ENCODE measurements at places on chromosomes 4 and X.

DNA sequence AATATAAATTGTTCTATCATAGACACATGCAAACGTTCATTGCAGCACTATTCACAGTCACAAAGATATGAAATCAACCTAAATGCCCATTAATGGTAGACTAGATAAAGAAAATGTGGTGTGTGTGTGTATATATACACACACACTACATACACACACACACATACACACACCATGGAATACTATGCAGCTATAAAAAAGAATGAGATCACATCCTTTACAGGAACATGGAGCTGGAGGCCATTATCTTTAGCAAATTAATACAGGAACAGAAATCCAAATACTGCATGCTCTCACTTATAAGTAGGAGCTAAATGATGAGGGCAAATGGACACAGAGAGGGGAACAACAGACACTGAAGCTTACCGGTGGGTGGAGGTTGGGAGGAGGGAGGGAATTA, 65.2 kb downstream of the MTHFD2L start:
- DNase-seq, result no peak

- no peak for DNase-seq
These were observed 60.4 kb downstream of the ZFYVE28 start for GRCh38 chr4:2357821-2358745.

- no peak for DNase-seq
These were observed 34.7 kb upstream of the ASMTL start for GRCh38 chrX:1487401-1487800.

GRCh38 chrX:114390251-114390796, 193.6 kb upstream of the HTR2C start:
- DNase-seq, result no peak

DNA sequence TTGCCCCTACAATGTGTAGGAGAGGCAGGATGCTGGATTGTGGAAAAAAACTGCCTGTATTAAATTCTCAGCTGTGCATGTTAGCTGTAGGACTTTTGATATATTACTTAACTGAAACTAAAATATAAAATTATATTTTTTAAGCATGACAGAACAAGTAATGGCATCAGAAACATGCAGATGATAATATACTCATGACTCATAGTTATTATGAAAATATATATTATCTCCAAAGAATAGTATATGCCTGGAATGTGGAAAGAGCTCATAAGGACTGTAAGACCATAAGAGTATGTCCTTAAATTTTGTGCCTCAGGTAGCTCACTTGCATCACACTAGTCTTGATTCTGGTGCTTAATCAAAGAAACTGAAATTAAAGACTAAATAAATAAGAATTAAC, 1100.6 kb downstream of the TECRL start:
- DNase-seq, result no peak

DNA sequence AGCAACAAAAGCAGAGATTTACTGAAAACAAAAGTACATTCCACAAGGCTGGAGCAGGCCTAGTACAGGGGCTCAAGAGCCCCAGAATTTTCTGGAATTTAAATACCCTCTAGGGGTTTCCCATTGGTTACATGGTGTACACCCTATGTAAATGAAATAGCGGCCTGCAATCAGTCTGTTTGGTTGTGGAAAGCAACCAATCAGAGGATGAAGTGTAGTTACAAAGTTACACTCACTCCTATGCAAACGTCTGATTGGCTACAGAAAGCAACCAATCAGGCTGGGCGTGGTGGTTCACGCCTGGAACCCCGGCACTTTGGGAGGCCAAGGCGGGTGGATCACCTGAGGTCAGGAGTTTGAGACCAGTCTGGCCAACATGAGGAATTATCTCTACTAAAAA, 13.8 kb upstream of the TXLNG start:
- DNase-seq, result no peak

- no peak for DNase-seq
These were observed 25.2 kb upstream of the PTTG2 start for GRCh38 chr4:37935026-37935425.

GRCh38 chr4:77501851-77502250, 103.8 kb upstream of the CXCL13 start:
- DNase-seq, result no peak

- no peak for DNase-seq
These were observed 763.9 kb downstream of the PCDH18 start for GRCh38 chr4:136768213-136768924.

All from anterior cingulate cortex (tissue), 58 donors.